Smooth muscle cell of the pulmonary artery (primary cell): ENCODE measurements at places on chromosomes 1 and 21. TPM values are rescaled to one million over a fixed set of nuclear protein-coding genes. Genes with fewer than 3 reads are reported as not detected.

The BEST4 gene
- 0.07 and 0.20 TPM in 2 replicates for total RNA-seq

The GJA4 gene
- 0.50 and 0.52 TPM in 2 replicates for total RNA-seq

The THEM5 gene
- not detected in 2 replicates for total RNA-seq

The TDRD5 gene
- not detected in 2 replicates for total RNA-seq

The OR2L5 gene
- not detected in 2 replicates for total RNA-seq

The OR2T8 gene
- total RNA-seq = not detected in 2 replicates

The DNASE2B gene
- not detected in 2 replicates for total RNA-seq

The PRAMEF12 gene
- not detected in 2 replicates for total RNA-seq

The SAMD11 gene
- total RNA-seq = 1.9 and 19.5 TPM in 2 replicates

The FABP3 gene
- total RNA-seq = 7.5 and 40.1 TPM in 2 replicates

The TAL1 gene
- total RNA-seq = 0.07 and 0.91 TPM in 2 replicates

The LRRC71 gene
- 0.13 TPM in 1 of 2 replicates, not detected in the other for total RNA-seq

The BEND5 gene
- 0.59 TPM in 1 of 2 replicates, not detected in the other for total RNA-seq

The ENSA gene
- total RNA-seq = 54.9 and 62.0 TPM in 2 replicates

The F5 gene
- under 0.01 TPM in 1 of 2 replicates, not detected in the other for total RNA-seq

The CD34 gene
- 0.13 and 0.39 TPM in 2 replicates for total RNA-seq

The KAZN gene
- total RNA-seq = 3.6 and 10.6 TPM in 2 replicates

The TSACC gene
- not detected in 2 replicates for total RNA-seq

The IL20 gene
- not detected in 2 replicates for total RNA-seq

The MCOLN3 gene
- total RNA-seq = 0.72 and 0.73 TPM in 2 replicates

The OR2M3 gene
- not detected in 2 replicates for total RNA-seq

The FLG2 gene
- not detected in 2 replicates for total RNA-seq

The FAM167B gene
- 0.98 and 2.3 TPM in 2 replicates for total RNA-seq

The IL19 gene
- not detected in 2 replicates for total RNA-seq

The BARHL2 gene
- not detected in 2 replicates for total RNA-seq

The RGS8 gene
- not detected in 2 replicates for total RNA-seq

The SPRR2G gene
- total RNA-seq = not detected in 2 replicates

The SPRR1A gene
- not detected in 2 replicates for total RNA-seq

The BRDT gene
- total RNA-seq = not detected in 2 replicates

The LRRC8B gene
- total RNA-seq = 0.89 and 0.98 TPM in 2 replicates

The PRAMEF27 gene
- total RNA-seq = not detected in 2 replicates

The DMRTB1 gene
- not detected in 2 replicates for total RNA-seq

The DHRS3 gene
- 9.6 and 35.3 TPM in 2 replicates for total RNA-seq

The RAB25 gene
- not detected in 2 replicates for total RNA-seq

The TXLNA gene
- total RNA-seq = 82.8 and 85.0 TPM in 2 replicates

The AJAP1 gene
- 0.65 TPM in 1 of 2 replicates, not detected in the other for total RNA-seq

The CTSE gene
- not detected in 2 replicates for total RNA-seq
